ENCODE measurements at places on chromosomes 1 and 21.
A peak's percentile ranks its signal among the peaks of the same experiment; 100 is the strongest.

- DNase-seq: no peak
Measured at GRCh38 chr1:187588917-187589316, 760.2 kb downstream of the PLA2G4A start.

- DNase-seq: no peak
Measured at GRCh38 chr1:153598309-153599172, 14.4 kb downstream of the S100A16 start.

DNA sequence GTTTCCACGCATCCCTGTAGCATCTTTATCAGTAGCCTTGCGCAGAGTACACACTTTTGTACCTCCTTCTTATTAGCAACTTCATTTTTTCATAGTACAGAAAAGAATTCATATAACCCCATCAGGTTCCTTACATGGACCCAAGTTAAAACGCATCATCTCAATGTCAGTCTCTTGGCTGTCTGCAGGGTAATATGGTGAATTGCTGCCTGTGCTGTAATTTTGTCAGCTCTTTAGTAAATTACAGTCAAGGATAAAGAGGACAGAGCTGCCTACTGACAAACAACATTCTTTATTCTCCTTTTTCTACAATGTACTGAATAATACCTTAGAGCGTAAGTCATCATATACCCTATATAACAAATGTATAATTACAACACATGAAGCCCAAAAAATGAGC is 222.5 kb downstream of the MRPL39 start:
- DNase-seq: no peak

GRCh38 chr1:11463177-11463576 is 15.8 kb upstream of the DISP3 start:
- DNase-seq: no peak

- no peak for DNase-seq
Measured at GRCh38 chr21:44626673-44627143, at the start of gene KRTAP10-9. Gene KRTAP10-9 (plus strand): TSS chr21:44627093. CDS start chr21:44627172, 79 bp downstream.

DNA sequence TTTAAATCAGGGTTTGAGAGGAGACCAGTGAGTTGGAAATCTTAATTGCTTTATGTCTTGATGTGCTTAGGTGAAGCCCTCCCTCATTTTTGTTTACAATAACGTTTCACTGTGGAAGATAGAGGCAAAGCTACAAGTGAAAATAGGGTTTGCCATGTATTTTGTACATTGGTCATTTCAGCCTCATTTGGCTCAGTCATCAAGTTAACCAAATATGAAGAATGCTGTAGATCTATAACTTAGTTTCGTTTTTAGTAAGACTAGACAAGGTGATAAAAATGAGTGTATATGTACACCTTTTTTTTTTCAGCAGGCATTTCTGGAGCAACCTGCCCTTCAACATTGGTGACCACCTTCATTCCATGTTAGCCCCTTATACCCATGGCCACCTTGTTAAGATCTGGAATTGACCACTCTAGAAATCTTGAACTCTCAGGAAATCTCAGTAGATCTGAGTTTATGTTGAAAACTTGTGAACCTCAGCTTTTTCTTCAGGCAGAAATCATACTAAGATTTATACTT is 2.9 kb downstream of the NFYC start:
- no peak for DNase-seq

- DNase-seq: no peak
Measured at GRCh38 chr1:183553764-183554163, 36.5 kb downstream of the NCF2 start.

GRCh38 chr1:86375688-86376087 is 20.4 kb downstream of the ODF2L start:
- no peak for DNase-seq

GRCh38 chr1:178497903-178498478 is 1.2 kb upstream of the CLEC20A start:
- DNase-seq: no peak

GRCh38 chr1:201713086-201713810 is 115.7 kb upstream of the IPO9 start:
- peak; percentile 57 for DNase-seq

GRCh38 chr21:42492201-42492600 is 3.8 kb downstream of the RSPH1 start:
- no peak for DNase-seq

GRCh38 chr21:41139951-41140350 is 28.0 kb upstream of the BACE2 start:
- no peak for DNase-seq

DNA sequence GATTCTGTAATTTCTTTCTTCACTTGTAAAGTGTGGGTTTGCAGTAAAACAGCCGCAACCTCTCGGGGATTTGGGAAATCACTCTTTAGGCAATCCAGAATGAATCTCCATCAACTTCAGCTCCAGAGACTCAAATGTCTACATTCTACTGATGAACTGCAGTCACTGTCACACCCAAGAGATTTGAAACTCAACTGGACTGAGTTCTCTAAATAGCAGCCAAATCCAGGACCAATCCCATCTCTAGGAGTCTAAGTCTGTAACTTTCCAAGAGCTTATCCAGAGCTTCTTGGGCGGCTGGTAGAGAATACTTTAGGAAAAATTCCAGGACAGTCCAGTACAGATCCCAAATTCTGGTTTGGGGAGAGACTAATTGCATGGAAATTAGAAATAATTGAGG is 62.9 kb downstream of the ADAMTS1 start:
- DNase-seq: no peak

GRCh38 chr1:54887665-54888071 is 673 bp upstream of the DHCR24 start:
- no peak for DNase-seq

Data from bone marrow (tissue), 2 donors.